Activated CD4-positive, alpha-beta T cell treated with anti-CD3 and anti-CD28 coated beads, Interleukin-2, amount 10 ng/mL, durations not matched to agents 7 days and 5 days (primary cell): ENCODE measurements at places on chromosomes 4 and X. TPM values are rescaled to one million over a fixed set of nuclear protein-coding genes. Genes with fewer than 3 reads are reported as not detected.

Gene ITGB1BP2
- total RNA-seq, result 4.7 TPM

GRCh38 chr4:124590480-124590879 is 122.1 kb downstream of the ANKRD50 start:
- H3K36me3 ChIP-seq, result no peaks in the 10 kb centered on the region
- H3K27ac ChIP-seq, result no peak overlapping the region
- H3K4me3 ChIP-seq, result no peak overlapping the region
- no peaks in the 10 kb centered on the region for H3K4me1 ChIP-seq
- no peak for DNase-seq

DNA sequence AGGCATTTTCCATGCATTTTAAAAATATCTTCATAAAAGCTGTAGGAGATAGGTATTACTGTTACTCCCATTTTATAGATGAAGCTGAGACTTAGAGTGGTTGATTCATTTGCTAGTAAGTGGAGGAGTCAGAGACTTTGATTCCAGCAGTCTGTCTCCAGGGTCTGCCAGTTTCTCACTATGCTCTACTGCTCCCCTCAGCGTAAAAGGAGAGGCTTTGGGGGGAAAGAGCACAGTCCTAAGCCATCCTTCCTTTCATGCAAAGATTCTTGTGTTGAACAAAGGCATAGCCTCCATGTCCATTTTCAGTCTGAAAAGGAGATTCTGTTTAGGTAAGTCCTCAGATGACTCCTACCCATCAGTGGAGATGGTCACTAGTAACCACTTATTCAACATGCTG is 117.7 kb upstream of the TMEM150C start:
- H3K36me3 ChIP-seq, result no peaks in the 10 kb centered on the region
- no peaks in the 10 kb centered on the region for H3K4me1 ChIP-seq
- no peak overlapping the region for H3K4me3 ChIP-seq
- peaks cover 6% of the 10 kb centered on the region for H3K27me3 ChIP-seq

DNA sequence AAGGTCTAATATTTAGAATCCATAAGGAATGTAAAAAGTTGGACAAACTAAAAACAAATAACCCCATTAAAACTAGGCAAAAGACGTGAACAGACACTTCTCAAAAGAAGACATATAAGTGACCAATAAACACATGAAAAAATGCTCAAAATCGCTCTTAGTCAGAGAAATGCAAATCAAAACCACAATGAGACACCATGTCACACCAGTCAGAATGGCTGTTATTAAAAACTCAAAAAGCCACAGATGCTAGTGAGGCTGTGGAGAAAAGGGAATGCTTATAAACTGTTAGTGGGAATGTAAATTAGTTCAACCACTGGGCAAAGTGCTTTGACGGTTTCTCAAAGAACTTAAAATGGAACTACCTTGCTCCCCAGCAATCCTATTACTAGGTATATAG is 674.3 kb upstream of the MAGEB2 start:
- no peak overlapping the region for H3K27ac ChIP-seq
- no peaks in the 10 kb centered on the region for H3K36me3 ChIP-seq
- H3K4me3 ChIP-seq, result no peak overlapping the region
- no peak for DNase-seq
- H3K27me3 ChIP-seq, result no peaks in the 10 kb centered on the region
- H3K4me1 ChIP-seq, result no peaks in the 10 kb centered on the region

DNA sequence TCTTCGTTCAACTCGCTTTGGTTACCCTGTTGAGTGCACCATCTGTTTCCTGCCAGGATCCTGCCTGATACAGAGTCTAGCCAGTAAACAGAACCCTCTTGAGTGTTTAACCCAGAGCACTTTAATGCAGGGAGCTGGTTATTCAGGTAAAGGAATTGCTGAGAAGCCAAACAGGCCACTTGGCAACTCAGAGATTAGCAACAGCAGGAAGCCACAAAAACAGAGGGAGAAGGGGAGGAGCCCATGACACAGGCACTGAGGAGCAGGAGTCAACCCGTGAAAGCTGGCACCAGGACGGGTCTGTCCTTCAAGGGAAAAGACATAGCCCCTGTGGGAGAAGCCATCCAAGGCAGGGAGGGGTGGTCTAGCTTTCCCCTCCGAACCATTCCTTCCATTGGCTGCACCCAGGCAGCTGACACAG is 641.4 kb downstream of the ZNF674 start:
- no peaks in the 10 kb centered on the region for H3K36me3 ChIP-seq
- H3K4me3 ChIP-seq, result no peak overlapping the region
- no peak overlapping the region for H3K27ac ChIP-seq
- H3K27me3 ChIP-seq, result no peaks in the 10 kb centered on the region

DNA sequence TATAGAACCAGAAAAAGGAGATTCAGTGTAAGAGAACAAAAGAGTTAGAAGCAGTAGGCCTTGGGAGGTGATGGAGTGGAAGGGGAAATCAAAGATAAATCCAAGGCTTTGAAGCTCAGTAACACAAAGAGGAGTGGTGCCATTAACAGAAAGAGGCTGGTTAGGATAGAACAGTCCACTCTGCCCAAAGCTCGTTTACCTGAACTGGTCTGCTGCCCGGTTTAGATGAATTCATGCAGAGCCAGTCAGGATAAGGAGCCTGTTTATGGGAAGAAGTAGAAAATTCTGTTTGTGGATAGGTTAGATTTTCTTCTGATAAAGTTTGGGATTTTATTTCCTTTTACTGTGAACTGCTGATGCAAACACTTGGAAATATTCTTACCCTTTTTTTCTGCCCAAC is 80.6 kb downstream of the HMGB2 start:
- H3K4me1 ChIP-seq, result no peaks in the 10 kb centered on the region
- no peak overlapping the region for H3K27ac ChIP-seq
- no peak overlapping the region for H3K4me3 ChIP-seq
- no peaks in the 10 kb centered on the region for H3K27me3 ChIP-seq
- H3K36me3 ChIP-seq, result no peaks in the 10 kb centered on the region
- no peak for DNase-seq

DNA sequence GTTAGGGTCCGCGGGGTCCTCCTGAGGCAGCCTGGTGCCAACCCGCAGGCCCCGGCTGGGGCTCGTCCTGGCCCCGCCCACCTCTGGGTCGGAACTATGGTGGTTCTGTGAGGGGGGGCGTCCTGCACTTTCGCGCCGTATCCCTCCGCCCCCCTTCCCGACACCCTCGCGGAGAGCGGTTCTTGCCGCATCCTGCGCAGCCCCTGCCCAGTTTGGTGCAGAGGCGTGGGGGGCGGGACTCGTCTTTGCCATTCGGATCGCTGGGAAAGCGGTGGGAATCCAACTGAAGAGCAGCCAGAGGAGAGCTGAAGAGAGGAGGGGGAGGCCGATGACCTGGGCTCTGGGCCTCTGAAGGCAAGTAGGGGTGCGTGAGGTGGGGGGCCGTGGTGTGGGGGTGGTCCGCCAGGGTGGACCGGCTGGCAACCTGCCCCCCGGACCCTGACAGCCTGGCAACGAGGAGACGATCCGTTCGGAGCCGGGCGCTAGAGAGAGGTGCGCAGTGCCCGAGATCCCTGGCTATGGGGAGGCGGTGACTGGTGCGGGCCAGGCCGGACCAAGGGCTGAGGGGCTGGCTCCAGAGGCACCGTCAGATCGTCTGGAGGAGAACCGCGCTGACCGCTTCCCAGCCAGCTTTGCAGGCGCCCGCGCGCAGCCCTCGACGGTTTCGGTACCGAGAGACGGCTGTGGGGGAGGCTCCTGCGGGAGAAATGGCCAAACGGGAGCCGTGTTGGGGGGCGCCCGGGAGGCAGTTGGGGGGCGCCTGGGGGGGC is at the start of gene GPRASP1:
Gene GPRASP1, plus strand, starts transcription at position 242 of the 770 bp plus-strand sequence. CDS start 2,431 bp downstream, outside the sequence.
- no peaks in the 10 kb centered on the region for H3K27me3 ChIP-seq
- H3K27ac ChIP-seq, result peak within 1 kb of the TSS; percentile 86
- H3K4me1 ChIP-seq, result peaks cover 14% of the 10 kb centered on the region
- H3K36me3 ChIP-seq, result no peaks in the 10 kb centered on the region

- H3K27me3 ChIP-seq, result peaks cover 33% of the 10 kb centered on the region
- no peaks in the 10 kb centered on the region for H3K36me3 ChIP-seq
- H3K4me1 ChIP-seq, result no peaks in the 10 kb centered on the region
- H3K27ac ChIP-seq, result no peak overlapping the region
- no peak for DNase-seq
These were observed 6.3 kb downstream of the MEPE start for GRCh38 chr4:87838890-87839591.

DNA sequence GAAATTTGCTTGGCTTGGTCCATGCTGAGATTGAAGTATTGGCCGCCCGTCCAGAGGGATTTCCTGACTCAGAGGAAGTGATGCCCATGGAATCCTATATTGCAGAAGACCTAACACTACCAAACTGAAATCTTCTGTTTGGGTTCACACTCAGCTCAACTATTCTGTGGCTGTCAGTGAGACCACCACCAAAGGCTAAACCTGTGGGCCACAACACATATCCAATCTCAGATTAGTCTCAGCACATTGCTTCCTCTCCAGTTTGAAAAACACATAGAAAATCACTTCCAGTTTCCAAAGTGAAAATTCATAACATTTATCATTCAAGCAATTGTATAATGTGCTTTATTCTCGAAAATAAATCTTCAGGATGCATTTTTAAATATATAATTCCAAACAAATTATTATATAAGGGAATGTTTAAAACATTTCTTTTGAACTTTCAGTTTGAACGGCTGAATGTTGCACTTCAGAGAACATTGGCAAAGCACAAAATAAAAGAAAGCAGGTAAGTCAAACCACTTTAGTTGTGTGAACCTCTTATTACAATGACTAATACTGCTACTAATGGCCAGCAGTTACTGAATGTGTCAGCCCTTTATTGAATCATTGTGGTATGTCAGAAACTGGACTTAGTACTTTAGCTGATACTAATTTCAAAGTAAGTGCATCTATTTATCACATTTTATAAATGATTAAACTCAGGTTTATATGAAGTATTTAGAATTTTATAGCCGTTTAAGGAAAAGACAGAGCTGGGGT is 37.0 kb downstream of the GUCY1A1 start:
- no peaks in the 10 kb centered on the region for H3K4me1 ChIP-seq
- H3K4me3 ChIP-seq, result no peak overlapping the region
- no peaks in the 10 kb centered on the region for H3K36me3 ChIP-seq
- DNase-seq, result no peak

Gene MANBA
- total RNA-seq, result 15.2 TPM

- no peak overlapping the region for H3K4me3 ChIP-seq
- H3K27ac ChIP-seq, result no peak overlapping the region
- H3K27me3 ChIP-seq, result no peaks in the 10 kb centered on the region
- DNase-seq, result no peak
- no peaks in the 10 kb centered on the region for H3K36me3 ChIP-seq
These were observed 133.8 kb upstream of the ATP6AP2 start for GRCh38 chrX:40446921-40447320.

Gene TCEANC
- total RNA-seq, result 6.9 TPM

Gene NDNF
- total RNA-seq, result 0.06 TPM

GRCh38 chr4:13678186-13678924 is 50.8 kb upstream of the BOD1L1 start:
- H3K27me3 ChIP-seq, result no peaks in the 10 kb centered on the region
- no peak overlapping the region for H3K27ac ChIP-seq
- H3K4me1 ChIP-seq, result no peaks in the 10 kb centered on the region
- no peak overlapping the region for H3K4me3 ChIP-seq
- no peak for DNase-seq

Gene EFHC2
- 2.2 TPM for total RNA-seq

DNA sequence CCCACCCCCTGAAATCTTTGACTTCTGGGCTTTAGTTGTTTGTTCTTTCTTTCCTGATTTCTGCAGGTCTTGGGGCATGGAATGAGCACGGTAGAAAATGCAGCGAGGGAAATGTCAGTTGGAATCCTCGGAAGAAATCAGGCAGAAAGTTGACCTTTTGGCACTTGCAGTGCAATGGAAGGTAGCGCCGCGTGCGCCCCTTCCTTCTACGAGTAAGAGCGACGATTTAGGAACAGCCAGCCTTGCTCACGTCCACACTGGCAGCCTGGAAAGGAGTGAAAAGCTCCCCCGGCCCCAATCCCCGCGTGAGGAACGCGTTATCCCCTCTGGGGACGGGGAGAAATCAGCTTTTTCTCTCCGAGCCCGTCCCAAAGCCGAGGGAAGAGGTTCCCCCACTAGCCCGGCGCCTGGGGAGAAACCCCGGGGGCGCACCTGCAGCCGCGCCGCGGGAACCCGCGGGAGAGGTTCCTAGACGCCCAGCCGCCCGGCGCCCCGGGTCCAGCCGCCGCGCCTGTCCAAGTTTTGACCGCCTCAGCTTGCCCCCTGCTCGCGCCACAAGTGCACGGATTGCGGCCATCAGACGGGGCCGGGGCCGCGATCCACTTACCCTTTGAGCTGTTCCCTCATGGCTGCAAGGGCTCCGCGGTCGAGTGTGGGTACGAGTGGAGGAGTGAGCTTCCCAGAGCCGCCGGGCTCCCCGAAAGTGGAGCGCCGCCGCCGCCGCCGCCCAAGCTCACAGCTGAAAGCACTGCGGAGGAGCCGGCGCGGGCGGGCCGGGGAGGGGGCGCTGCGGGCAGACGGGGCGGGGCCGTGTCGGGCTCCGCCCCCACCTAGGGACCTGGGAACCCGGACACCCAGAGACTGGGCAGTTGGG is 194.6 kb upstream of the FTHL17 start:
- peak overlapping the region; percentile 56 for H3K4me3 ChIP-seq
- H3K36me3 ChIP-seq, result no peaks in the 10 kb centered on the region
- peaks cover 27% of the 10 kb centered on the region for H3K27me3 ChIP-seq
- peak overlapping the region; percentile 19 for H3K27ac ChIP-seq
- DNase-seq, result peak; percentile 5

Gene USP51
- 1.8 TPM for total RNA-seq

DNA sequence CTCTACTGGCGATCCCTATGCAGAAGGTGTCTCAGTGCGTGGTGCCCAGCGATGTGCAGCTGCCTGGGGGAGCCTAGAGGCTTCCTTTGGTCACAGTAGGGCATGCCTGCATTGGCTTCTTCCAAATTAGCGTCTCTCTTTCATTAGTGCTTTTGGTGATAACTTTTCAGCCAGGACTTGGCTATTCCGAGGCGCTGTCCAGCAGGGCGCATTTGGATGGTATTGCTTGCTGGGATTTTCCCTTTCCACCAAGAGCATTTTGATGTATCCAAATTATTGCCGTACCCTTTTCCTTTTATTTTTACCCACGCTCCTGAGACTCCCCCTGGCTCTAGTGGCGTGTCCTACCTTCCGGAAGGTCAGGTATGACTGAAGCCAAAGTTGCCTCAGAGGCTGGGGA is 101.4 kb downstream of the SORCS2 start:
- H3K4me3 ChIP-seq, result no peak overlapping the region
- no peaks in the 10 kb centered on the region for H3K36me3 ChIP-seq

GRCh38 chrX:12548746-12549145 is 242.5 kb upstream of the PRPS2 start:
- no peaks in the 10 kb centered on the region for H3K4me1 ChIP-seq
- no peak overlapping the region for H3K27ac ChIP-seq
- no peaks in the 10 kb centered on the region for H3K27me3 ChIP-seq

Gene LRRC66
- total RNA-seq, result 0.27 TPM

- no peaks in the 10 kb centered on the region for H3K27me3 ChIP-seq
- DNase-seq, result no peak
- no peaks in the 10 kb centered on the region for H3K4me1 ChIP-seq
- no peak overlapping the region for H3K4me3 ChIP-seq
- H3K36me3 ChIP-seq, result no peaks in the 10 kb centered on the region
These were observed 894.4 kb downstream of the FAT4 start for GRCh38 chr4:126209147-126209546.

DNA sequence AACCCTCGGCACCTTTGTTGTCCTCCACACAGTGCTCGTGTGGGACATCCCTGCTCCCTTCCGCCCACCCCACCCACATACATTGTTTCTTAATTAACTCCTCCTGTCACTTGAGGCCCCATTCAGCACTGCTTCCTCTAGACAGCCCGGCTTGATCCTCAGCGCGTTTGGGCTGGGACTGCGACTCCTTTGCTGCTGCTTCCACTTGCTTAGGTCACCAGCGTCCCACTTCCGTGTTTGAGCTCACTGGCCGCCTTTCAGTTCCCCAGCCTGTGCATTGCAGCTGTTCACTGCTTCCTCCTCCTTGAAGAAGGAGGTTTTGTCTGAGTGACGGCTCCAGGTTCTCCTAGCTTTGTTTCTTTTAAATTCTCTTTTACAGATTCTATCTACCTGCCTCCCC is 16.1 kb downstream of the RNF4 start:
- peak overlapping the region; percentile 71 for H3K27ac ChIP-seq
- H3K4me1 ChIP-seq, result peaks cover 73% of the 10 kb centered on the region
- H3K4me3 ChIP-seq, result peak overlapping the region; percentile 33
- H3K27me3 ChIP-seq, result no peaks in the 10 kb centered on the region
